ENCODE measurements at places on chromosomes 13 and 19.
A peak's percentile ranks its signal among the peaks of the same experiment; 100 is the strongest.

GRCh38 chr19:2575734-2576481, 100.0 kb downstream of the GADD45B start:
- DNase-seq, result no peak

DNA sequence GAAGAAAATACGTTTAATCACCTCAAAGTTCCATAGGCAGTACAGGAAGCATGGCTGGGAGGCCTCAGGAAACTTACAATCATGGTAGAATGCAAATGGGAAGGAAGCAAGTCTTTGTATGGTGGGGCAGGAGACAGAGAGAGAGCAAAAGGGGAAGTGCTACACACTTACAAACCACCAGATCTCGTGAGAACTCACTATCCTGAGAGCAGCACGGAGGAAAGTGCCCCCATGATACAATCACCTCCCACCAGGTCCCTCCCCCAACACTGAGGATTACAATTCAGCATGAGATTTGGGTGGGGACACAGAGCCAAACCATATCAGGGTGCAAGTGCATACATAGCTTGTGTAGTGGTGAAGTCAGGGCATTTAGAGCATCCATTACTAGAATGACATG, 92.3 kb upstream of the ANKRD10 start:
- DNase-seq, result no peak

- no peak for DNase-seq
Measured at GRCh38 chr13:86725105-86725504, 925.9 kb upstream of the SLITRK6 start.

GRCh38 chr13:74644229-74644628, 510.0 kb upstream of the KLF12 start:
- no peak for DNase-seq

GRCh38 chr19:42396381-42397262, 6.5 kb upstream of the CNFN start:
- peak; percentile 97 for DNase-seq

DNA sequence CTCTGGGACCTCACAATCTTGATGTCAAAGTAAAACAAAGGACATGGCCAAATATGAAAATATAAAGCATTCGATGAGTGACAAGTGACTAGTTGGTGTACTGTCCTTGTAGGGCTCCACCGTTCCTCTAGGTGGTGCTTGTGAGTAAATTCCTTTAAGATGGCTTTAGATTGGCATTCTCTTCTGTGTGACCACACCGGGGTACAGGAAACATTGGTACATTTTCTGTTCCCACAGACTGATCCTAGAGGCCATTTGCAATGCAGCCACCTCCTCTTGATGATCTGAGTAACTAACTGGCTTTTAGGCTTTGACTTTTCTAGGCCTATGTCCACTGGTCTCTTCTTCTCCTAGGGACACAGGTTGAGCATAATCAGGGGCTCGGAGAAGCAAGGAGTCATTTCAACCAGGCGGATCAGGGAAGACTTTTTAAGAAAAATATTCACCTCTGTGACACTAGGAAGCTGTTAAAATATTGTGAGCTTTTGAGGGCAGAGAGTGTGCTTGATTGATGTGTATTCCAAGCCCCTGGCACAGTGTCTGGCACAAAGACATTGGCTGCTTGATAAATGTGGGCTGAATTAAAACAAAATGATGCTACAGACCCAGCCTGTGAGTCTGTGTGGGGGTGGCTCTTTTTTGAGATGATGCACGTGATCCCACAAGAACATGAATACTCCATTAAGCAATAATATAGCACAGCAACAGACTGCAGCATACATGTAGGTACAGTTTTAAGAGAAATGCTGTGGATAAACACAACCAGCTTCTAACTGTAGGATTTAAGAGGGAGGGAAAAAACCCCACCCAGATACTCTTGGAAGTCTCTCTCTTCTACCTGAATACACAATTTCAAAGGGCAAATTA, 21.0 kb downstream of the EPSTI1 start:
- DNase-seq, result peak; percentile 47

GRCh38 chr13:97445522-97446187, 11.7 kb downstream of the RAP2A start:
- no peak for DNase-seq

- DNase-seq, result no peak
Measured at GRCh38 chr13:84870190-84870589, 929.0 kb downstream of the SLITRK6 start.

DNA sequence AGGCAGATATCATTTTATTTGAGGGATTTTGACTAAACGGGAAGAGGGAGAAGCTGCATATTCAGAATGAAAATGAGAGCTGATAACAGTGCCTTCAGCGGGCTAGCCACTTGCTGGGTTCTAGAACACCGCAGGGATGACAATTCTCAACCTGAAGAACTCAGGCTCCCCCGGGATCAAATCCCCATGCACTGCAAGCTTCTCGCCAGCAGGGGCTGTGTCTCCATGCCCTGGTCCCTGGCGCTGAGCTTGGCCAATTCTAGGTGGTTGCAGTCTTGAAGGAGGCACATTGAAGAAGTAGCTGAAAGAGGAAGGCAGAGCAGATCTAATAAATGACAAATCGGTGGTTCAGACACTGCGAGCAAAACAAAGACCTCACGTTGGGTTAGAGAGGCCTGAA, 128.7 kb downstream of the UQCRFS1 start:
- DNase-seq, result no peak

- DNase-seq, result no peak
Measured at GRCh38 chr13:56687131-56687530, 453.6 kb upstream of the PRR20A start.

GRCh38 chr13:23901365-23901764, 4.1 kb upstream of the C1QTNF9B start:
- no peak for DNase-seq

DNA sequence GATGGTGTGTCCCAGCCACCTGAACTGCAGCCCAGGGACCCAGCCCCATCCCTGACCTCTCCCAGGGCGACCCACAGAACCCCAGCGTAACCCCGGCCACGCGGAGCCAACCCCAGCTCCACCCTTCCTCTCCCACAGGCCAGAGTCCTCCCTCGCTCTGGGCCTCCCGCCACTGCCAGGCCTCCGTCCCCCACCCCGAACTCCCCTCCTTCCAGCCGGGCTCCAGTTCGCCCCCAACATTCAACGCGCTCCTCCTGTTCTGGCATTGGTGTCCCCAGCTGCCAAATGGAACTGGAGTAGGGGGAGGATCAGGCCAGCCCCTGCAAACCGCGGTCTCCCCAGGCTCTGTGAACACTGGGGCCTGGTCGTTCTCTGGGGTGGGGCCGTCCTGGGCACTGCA, 7.4 kb downstream of the LINGO3 start:
- no peak for DNase-seq

DNA sequence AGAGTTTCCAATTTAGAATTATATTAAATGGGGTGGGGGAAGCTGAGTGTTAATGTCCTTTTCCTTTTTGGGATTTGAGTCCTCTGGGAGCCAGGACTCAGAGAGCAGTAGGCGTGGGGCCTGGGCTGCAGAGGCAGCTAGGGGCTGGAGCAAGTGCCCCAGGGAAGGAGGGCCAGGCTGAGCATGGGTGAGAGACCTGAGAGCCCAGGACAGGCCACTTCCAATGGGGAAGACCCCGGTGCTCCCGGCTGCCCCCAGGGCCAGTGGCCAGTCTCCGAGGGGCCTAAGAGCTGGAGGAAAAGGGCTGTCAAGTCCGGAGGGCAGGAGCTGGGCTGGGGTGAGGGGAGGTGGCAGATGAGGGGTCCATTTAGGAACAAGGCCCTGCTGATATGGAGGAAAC, 371.5 kb downstream of the ZNF536 start:
- no peak for DNase-seq

GRCh38 chr19:54172471-54173358, at the start of gene TMC4:
Gene TMC4 (minus strand): TSS chr19:54173160. CDS start chr19:54173117, 43 bp downstream.
- no peak for DNase-seq

DNA sequence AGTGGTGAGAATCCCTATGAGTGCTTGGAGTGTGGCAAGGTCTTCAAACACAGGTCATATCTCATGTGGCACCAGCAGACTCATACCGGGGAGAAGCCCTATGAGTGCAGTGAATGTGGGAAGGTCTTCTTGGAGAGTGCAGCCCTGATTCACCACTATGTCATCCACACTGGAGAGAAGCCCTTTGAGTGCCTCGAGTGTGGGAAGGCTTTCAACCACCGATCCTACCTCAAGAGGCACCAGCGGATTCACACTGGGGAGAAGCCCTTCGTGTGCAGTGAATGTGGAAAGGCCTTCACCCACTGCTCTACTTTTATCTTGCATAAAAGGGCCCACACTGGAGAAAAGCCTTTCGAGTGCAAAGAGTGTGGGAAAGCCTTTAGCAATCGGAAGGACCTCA, 18.7 kb upstream of the AURKC start:
- DNase-seq, result no peak

DNA sequence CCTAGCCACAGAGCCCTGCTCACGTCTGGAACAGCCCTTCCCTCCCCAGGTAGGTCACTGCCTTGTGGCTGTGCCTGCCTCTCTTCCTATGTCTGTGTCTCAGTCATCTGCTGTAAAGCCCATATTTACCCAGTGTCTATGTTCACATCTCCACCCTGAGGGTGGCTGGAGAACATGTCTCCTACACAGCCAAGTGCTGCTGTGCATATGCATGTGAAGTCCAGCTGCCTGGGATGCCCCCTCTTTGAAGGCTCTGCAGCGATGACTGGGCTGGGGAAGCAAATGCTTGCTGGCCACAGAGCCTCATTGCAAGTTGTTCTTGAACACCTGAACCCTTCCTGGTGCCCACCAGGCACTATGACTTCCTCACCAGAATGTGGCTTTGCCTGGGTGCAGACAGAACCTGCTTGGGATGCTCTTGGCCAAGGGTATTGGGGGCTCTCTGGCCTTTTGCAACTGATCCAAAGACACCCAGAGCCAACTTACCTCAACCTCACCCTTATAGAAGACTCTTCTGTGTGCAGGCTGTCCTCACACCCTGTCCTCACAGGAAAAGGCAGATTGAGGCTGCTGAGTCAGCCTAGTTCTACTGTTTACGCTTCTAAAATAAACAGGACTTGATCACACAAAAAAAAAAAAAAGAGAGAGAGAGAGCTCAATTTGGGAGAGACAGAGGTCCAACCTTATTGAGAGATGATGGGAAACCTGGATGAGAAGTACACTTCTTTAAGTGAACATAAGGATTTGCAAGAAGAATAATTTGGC, 26.5 kb downstream of the MRPL57 start:
- no peak for DNase-seq

DNA sequence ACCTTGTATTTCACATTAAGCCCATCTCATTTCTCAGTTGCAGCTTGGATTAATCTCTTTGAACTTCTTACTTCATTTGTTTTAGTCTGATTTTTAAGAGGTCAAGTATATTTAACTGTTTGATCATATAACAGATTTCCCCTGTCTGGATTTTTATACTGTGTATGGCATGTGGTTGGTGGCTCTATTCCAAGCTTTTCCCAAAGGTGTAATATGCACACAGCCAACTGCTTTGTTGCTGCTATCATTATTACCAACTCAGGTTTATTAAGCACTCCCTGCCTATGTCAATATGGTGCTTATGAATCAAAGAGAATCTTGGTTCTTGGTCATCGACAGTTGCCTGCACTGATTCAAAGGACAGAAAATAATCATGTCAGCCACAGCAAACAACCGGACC, 92.6 kb downstream of the RAP2A start:
- DNase-seq, result no peak

All from CD4-positive, alpha-beta T cell treated with Interferon gamma for 1 hour (primary cell).